ENCODE measurements at places on chromosomes 16 and 17.

DNA sequence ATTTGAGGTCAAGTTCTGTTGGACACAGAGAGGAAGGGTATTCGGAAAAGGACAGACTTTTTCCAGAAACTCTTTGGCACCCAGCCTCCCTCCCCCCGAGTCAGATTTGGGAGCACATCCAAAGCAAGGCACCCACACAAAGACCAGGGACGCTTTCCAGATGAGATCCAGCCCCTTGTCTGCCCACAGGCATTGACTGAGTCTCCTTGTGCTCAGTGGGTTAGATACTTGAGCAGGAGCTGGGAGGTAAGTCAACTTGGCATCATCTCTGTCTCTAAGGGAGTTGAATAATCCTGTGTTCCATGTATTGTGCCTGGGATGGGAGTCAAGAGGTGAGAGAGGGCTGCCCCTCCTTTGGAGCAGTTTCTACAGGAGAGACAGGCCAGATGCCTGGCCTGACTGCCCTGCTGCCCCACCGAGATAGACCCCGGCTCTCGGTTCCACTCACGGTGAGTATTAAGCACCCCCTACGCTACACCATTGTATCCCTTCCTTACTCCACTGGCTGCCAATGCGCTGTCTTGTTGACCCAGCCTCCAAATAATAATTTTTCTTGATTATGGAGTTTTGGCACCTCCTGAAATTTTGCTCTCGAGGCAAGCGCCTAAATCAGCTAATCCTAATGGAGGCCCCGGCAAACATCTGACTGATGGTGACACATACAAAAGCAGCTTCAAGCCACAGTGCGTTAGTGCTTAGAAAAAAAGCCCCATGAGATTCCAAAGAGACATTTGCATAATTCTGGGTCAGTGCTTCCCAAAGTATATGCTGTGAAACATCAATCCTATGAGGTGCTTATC lies 29.6 kb upstream of the MAP3K14 start:
- DNase-seq, result no peak

DNA sequence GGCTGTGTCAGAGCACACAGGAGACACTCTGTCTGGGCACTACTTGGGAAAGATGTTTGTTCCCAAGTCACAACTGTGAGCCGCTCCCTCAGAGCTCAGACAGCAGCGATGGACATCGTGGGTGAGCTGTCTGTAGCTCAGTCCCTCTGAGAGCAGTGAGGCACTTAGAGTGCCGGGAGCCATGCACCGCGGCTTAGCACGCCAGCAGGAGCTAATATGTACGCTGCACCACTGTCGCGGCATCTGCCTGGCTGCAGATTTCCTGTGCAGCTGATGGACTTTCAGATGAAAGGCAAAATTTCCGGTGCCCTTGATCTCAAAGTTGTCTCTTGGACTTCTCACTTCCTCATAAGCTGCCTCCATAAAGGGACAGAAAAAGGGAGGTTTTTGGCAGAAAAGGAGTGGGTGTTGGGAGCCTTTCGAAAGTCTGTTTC lies 92.8 kb upstream of the ZNF469 start:
- no peak for DNase-seq

DNA sequence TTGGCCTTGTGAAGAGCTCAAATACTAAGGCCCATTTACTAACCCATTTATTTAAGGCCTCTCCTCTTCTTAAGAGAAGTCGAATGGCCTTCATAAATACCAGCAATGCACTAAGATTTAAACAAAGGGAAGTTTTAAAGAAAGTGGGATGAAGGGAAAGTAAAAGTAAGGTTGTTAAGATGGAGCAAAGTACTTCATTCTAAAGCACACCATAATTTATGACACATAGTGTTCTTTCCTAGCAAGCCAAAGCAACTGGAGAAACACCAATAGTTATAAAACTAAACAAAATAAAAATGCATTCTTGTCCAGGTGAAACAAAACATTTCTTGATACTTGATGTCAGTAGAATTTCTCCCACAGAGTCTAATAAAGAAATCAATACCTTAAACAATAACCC lies 27.9 kb downstream of the CDH11 start:
- DNase-seq, result no peak

GRCh38 chr16:60566901-60567300 lies 1469.3 kb downstream of the CDH8 start:
- no peak for DNase-seq

- DNase-seq, result no peak
These were observed 32.8 kb downstream of the MYO15A start for GRCh38 chr17:18141210-18141803.

DNA sequence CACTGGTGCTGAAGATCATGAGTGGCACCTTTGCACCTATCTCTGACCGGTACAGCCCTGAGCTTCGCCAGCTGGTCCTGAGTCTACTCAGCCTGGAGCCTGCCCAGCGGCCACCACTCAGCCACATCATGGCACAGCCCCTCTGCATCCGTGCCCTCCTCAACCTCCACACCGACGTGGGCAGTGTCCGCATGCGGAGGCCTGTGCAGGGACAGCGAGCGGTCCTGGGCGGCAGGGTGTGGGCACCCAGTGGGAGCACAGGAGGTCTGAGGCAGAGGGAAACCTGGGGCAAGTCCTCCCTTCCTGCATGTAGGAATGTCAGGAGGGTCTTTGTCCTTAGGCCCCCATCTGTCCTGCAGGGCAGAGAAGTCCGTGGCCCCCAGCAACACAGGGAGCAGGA lies 6.5 kb upstream of the TRAF4 start:
- DNase-seq, result no peak

GRCh38 chr16:47503936-47504335 lies 42.8 kb downstream of the PHKB start:
- DNase-seq, result no peak

DNA sequence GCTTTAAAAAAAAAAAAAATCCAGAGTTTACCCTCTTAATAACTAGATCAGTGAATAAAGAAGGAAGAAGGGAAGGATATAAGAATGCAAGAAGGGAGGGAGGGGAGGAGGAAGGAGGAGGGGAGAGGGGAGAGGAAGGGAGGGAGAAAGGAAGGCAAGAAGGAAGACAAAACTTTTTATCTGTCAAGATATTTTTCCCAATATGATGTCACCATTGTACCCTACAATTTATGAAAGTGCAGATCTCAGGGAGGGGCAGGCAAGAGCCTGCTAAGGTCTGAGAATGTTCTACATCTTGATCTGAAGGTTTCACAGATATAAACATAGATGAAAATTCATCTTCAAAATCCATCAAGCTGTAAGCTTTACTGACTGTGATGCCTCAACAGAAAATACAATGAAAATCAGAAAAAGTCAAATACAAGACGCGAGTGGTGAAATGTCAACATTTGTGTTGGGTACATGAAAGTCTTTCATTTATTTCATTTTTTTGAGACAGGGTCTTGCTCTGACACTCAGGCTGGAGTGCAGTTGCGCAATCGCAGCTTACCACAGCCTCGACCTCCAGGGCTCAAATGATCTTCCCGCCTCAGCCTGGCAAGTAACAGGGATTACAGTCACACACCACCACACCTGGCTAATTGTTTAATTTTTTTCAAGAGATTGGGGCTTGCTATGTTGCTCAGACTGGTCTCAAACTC lies 57.1 kb upstream of the EMP2 start:
- DNase-seq, result no peak

- DNase-seq, result no peak
These were observed at the start of gene USP43 for GRCh38 chr17:9644910-9645751. TSS of gene USP43 (plus strand) at chr17:9645517. CDS start at chr17:9645633, 116 bp downstream.

GRCh38 chr17:7883781-7884386 lies 4.7 kb upstream of the CHD3 start:
- no peak for DNase-seq

GRCh38 chr16:12206098-12206748 lies 229.7 kb downstream of the SNX29 start:
- DNase-seq, result no peak

GRCh38 chr16:74832228-74832627 lies 57.6 kb upstream of the FA2H start:
- no peak for DNase-seq

DNA sequence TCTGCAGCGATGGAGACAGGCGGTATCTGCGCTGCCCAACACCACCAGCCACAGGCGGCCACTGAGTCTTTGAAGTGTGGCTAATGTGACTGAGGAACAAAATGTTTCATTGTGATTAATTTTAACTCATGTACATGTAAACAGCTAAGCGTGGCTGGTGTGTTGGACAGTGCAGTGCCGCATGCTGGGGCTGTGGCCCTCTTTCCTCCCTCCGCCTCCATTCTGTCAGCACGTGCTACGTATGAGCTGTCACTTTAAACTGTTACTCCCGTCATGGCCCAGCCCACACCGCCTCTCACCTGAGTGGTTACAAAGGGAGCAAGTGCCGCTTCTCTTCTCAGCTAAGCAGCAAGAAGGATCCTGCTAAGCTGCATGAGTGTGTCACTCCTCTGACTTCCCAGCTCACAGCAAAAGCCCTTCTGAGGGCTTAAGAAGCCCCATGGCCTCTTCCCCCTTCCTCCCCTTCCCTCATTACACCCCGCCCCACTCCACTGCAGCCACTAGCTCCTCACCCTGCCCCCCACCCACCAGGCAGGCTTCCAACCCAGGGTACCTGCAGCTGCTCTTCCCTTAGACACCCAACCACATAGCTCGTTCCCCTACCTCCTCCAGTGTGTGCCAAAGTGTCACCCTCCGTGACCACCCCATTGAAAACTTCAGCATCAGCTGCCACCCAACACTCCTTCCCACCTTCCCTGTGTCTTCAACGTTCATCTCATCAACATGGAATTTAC lies 15.0 kb downstream of the HASPIN start:
- DNase-seq, result peak; percentile 30

DNA sequence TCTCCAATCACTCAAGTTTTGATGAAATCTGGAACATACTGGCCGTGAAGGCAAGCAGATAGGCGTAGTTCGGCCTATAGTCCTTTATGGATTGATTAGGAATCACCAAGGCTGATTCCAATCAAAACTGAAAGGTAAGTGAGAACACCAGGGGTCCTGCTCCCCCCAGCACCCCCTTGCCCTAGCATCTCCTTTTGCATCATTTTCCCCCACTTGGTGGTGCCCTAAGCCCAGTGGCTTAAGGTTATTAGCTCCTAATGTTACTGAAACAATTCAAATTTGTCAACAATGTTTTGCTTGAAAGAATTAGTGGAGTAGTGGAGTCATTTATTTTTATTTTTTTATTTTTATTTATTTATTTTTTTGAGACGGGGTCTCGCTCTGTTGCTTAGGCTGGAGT lies 4.9 kb downstream of the SLFN14 start:
- no peak for DNase-seq

DNA sequence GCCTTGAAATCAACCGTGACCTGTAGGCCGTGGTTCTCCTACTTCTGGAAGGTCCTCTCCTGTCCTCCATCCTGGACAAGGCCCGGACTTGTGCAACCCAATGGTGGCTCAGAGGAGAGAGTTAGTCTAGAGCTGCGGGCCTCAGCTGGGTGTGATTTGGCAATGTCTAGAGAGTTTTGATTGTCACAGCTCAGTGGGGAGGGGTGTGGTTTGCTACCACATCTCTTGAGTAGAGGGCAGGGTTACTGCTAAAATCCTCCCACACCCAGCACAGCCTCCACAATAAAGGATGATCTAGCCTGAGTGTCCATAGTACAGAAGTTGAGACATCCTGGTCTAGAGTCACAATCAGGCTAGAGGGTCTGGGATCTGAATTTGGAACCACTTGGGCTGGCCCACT lies 40.3 kb downstream of the MYH13 start:
- DNase-seq, result no peak

DNA sequence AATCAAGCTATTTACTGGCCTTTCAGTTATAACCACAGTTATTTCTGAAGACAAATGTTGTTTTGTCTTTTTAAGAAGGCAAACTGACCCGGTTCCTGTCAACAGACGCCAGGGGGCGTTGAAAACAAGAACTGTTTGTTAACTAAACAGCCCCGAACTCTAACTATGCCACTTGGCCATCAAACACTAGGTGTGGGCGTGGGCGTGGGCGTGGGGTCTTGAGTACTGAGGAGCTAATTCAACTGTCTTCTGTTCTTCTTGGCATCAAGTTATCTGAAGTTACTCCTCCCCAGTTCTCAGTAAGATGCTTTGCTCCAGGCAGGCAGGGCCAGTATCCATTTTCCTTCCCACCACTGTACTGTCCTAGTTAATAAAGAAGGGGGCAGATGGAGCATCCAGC lies 63.3 kb upstream of the MTMR4 start:
- DNase-seq, result peak; percentile 20

DNA sequence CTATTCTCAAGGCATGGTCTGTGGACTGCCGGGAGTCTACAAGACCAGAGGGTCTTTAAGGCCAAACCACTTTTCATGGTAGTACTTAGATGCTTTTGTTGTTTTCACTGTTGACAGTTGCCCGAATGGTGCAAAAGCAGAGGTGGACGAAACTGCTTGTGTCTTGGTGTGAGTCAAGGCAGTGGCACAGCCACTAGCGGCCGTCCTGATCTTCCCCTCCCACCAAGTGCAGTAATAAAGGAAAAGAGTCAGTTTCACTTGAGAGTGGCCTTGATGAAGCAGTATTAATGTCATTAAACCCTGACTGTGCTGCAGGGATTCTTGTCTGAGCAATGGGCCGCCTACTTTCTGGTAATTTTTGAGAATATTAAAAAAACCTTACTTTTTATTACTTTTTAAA lies 109.1 kb downstream of the PRKCA start:
- DNase-seq, result no peak

DNA sequence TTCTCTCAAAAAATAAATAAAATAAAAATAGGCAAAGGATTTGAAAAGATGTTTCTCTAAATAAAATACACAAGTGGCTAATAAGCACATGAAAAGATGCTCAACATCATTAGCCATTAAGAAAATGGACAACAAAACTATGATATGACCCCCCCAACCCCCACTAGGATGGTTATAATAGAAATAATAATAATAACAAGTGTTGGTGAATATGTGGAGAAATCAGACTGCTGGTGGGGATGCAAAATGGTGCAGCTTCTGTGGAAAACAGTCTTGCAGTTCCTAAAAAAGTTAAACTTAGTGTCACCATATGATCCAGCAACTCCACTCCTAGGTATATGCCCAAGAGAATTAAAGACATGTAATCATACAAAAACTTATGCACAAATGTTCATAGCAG lies 9.0 kb upstream of the MYCBPAP start:
- no peak for DNase-seq

- DNase-seq, result peak; percentile 65
These were observed 13.5 kb downstream of the SPATA32 start for GRCh38 chr17:45248132-45248957.

Measured in stimulated activated CD8-positive, alpha-beta memory T cell treated with anti-CD3 and anti-CD28 coated beads, Interleukin-2, amount 100 ng/mL, for 1 hour (primary cell).